EH (cell line): ENCODE measurements at places on chromosomes 7 and 10.

DNA sequence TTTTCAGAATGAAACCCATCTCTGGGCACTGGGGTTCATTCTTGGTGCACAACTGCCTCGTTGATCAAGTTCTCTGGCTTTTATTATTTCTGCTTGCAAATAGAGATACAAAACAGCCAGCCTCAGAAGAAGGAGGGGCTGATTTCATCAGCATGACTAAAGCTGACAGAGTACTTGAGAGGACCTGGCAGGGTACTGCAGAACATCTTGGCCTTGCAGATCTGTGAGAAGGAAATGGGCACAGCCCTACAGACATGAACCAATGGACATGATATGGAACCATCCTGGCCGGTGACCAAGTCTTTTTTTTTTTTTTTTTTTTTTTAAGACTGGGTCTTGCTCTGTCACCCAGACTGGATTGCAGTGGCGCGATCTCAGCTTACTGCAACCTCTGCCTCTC is 240.6 kb downstream of the VTI1A start:
- peak; percentile 30 for DNase-seq

GRCh38 chr10:78531088-78531487 is 497.4 kb downstream of the RPS24 start:
- DNase-seq: no peak

DNA sequence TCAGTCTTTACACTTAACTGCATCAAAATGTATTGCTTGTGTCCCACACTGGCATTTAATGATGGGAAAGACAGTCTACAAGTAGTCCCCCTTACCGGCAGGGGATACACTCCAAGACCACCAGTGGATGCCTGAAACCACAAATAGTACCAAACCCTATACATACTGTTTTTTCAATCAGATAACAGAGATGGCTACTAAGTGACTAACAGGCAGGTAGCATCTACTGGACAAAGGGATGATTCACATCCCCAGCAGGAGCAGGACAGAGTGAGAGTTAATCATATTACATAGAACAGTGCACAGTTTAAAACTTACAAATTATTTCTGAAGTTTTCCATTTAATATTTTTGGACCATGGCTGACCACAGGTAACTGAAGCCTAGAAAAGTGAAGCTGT is 13.2 kb downstream of the TMEM243 start:
- peak; percentile 12 for DNase-seq

DNA sequence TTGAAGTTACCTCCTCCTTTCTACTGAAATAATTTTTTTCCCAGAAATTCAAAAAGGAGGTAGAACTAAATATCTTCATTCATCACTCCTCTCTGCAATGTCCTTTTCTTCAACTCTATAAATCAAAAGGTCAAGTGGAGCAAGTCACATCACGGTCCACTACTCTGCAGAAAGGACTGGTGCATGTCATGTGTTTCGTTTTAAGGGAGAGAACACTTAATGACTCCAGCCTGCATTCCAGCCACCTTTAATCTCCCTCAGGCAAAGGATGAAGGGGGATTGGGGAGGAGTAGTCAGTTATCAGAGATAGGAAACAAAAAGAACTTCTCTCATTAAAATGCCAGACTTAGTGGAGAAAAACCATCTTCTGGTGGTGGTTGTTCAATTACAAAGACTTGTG is 78.9 kb downstream of the ANK3 start:
- no peak for DNase-seq

- no peak for DNase-seq
Measured at GRCh38 chr10:42932116-42932515, 144.8 kb upstream of the RET start.

DNA sequence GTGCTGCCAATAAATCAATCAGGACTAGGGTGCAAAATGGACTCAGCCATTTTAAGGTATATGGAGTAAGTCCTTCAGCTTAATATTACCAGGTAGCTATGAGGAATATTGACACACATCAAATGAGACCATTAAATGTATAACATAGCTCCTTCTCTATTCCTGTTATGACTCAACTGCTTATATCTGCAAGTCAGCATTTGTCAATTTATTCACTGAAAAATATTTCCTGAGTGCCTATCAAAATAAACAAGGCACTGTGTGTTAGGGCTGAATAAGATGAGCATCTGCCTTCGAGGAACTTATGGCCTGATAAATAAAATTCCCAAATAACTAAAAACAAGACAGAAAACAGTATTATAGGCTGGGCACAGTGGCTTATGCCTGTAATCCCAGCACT is 113.8 kb downstream of the CDK6 start:
- peak; percentile 56 for DNase-seq

DNA sequence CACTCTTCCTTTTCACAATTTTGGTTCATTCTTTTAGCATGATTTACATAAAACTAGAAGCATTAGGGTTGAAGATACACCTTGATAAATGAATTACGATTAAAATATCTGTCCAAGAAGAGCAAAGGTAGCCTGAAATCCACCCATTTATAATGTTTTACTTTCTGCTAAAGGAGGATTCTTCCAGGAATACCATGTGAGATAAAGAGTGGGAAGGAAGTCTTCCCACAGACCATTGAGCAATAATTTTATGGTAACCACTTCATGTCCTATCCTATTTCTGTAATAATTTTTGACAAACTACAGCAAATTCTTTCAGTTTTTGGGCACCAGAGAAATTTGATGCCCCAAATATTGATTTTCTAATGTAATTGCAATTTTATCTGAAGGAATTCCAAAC is 150.6 kb upstream of the STEAP4 start:
- no peak for DNase-seq

GRCh38 chr7:98872328-98872924 is 2.6 kb upstream of the TMEM130 start:
- DNase-seq: peak; percentile 41

- DNase-seq: peak; percentile 74
Measured at GRCh38 chr7:129882531-129882930, 70.2 kb downstream of the UBE2H start.

DNA sequence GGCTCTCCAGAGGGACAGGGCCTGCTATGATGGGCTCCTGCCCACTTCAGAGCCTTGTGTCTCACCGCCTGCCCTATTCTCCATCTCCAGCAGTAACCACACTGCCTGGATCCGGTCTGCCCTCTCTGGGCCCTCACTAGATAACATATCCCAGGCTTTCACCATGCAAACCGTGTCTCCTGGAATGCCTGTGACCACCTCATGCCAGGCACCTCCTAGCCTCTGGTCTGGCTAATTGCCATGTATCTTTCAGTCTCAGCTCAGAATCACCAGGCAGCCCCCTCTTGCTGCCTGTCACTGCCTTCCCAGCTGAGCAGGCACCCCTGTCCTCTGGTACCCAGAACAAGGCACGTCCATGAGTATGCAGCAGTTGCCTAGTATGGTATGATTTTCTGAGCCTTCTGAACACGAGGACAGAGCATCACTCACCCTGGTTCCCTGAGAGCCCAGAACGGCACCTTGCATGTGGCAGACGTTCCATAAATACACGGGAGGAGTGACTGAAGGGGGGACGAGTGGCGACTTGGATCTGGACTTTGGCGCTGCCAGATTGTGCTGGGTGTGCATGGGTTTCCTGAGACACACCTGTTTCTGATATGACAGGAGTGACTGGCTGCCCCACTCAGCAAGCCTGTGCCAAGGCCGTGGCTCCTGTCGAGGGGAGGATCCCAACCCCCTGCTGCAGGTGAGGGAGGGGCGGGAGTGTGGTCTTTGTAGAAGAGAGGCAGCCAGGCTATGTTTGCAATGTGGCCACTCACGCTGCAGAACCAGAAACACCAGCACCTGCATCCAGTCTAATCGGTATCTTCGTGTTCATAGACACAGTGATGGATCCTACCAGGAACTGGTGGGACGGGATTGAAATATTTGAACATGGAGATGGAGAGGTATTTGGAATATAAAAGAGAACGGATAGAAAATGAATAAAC is 95.2 kb downstream of the VOPP1 start:
- no peak for DNase-seq

DNA sequence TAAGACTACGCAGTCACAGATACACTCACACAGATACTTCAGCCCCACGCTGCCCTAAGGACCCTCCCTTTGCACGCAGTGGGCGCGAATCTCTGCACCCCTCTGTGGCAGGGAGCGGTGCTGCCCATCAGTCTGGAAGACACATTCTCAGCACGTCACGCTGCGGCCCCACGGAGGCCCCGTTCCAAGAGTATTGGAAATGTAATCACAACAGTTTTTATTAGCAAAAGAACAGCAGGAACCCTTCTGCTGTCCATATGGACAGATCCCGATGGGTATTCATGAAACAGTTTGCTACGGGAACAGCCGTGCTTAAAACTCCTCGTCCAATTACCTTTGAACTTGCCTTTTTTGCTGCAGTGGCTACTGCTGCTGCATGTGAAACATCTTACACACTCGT is 131.0 kb downstream of the RPS24 start:
- DNase-seq: no peak

GRCh38 chr7:157543791-157544190 is 207.0 kb downstream of the DNAJB6 start:
- no peak for DNase-seq

DNA sequence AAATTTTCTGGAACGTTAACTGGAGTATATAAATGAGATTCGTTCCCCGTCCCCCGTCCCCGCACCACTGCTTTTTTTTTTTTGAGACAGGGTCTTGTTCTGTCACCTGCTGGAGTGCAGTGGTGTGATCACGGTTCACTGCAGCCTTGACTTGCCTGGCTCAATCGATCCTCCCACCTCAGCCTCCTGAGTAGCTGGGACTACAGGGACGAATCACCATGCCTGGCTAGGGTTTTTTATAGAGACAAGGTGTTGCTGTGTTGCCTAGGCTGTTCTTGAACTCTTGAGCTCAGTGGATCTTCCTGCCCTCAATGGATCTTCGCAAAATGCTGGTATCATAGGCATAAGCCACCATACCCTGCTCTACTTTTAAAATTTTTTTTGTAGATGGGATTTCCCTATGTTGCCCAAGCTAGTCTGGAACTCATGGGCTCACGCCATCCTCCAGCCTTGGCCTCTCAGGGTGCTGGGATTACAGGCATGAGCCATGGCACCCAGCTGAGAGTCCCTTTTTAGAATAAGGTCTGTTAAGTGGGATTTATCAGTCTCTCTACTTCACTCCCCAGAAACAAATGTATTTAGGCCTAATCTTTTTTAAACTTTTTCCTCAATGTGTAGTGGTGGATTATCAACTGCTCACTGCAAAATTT is 122.9 kb downstream of the LYZL1 start:
- DNase-seq: no peak

DNA sequence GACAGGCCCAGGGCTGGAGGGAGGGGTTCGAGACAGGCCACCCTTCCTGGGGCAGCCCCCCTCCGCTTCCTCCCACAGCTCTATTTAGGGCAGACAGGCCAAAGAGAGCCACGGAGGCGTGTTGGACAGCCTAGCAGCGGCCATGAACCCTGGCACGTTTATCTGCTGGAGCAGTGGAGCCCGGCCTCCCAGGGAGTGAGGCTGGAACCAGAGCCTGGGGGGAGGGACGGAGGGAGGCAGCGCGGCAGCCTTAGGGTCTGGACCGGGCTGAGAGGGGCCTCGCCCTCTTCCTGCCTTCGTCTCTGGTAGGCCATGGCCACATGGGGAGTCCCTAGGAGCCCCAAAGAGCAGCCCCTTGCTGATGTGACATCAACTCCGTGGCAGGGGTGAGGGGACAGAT is 17.1 kb downstream of the UNCX start:
- DNase-seq: no peak

- DNase-seq: no peak
Measured at GRCh38 chr7:8388257-8388625, 45.2 kb upstream of the NXPH1 start.

GRCh38 chr10:114576716-114577115 is 81.4 kb downstream of the ABLIM1 start:
- no peak for DNase-seq

GRCh38 chr10:93548376-93549071 is 17.9 kb upstream of the FFAR4 start:
- DNase-seq: peak; percentile 68

DNA sequence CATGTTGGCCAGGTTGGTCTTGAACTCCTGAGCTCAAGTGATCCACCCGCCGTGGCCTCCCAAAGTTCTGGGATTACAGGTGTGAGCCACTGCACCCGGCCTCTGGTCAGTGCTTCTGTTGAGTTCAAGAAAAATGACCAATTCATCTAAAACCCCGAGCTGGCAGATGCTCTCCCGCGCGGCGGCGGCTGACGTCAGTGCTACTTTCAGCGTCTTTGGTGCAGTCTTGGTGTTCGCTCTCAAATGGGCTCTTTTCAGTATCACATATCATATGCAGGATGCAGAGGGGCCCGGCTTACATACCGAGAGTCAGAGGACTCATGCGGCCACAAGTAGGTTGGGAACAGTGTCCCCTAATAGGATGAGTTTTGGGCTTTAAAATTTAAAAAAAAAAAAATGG is 125.9 kb downstream of the CUX1 start:
- no peak for DNase-seq

- DNase-seq: peak; percentile 96
Measured at GRCh38 chr10:70832852-70833528, 17.2 kb downstream of the SGPL1 start.

GRCh38 chr10:132816718-132817117 is 30.8 kb upstream of the NKX6-2 start:
- no peak for DNase-seq

GRCh38 chr10:125868372-125868975 is 12.6 kb downstream of the DHX32 start:
- DNase-seq: peak; percentile 57

DNA sequence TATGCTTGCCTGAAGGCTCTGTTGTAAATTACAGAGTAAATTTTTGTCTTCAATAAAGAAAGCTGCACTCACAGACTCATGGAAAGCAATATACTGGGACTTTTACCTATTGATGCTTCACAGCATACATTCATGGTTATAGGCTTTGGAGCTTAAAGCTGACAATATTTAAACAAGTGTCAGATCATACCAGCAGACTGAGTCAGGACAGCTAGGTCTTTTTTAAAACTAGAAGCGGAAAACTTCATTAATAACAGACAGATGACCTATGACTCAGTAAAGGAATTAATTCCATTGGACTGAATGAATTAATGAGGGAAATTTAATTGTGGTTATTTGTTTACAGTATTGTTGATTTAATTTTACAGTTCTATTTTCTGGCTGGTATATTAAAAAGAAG is 165.8 kb upstream of the DGKB start:
- no peak for DNase-seq

DNA sequence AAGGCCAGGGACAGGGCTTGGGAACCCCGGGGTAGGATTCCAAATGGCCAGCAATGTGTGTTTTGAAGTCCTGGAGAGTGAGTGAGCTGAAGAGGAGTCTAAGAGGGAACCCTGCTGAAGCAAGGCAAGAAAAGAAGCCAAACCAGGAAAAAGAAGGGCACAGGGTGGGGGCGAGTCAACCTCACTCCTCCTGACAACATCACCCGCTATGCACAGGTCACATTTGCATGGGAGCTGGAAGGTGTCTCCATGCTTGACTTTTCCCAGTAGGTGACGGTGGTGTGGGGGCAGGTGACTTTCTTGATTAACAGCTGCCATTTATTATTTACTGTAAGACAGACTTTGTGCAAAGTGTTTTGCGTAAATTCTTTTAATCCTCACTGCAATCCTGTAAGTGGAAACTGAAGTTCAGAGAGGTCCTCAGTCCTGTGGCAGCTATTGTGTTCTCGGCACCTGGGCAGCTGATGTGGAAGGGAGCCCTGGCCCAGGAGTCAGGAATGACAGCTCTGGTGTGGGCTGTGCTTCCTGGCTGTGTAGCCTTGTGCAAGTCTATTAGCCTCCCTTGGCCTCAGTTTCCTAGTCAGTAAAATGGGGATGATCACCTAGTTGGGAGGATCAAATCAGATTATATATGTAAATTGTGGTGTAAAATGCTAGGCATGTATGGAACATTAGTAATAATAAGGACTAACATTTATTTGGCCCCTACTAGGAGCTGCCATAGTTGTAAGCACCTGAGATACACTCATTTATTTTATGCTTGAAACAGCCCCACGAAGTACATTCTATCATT is 90.9 kb downstream of the SH3PXD2A start:
- DNase-seq: no peak

- no peak for DNase-seq
Measured at GRCh38 chr7:24727154-24728120, 29.8 kb downstream of the GSDME start.
